Panc1 (cell line): ENCODE measurements at places on chromosomes 3 and 15. TPM values are rescaled to one million over a fixed set of nuclear protein-coding genes. Genes with fewer than 3 reads are reported as not detected.

The LCMT2 gene
- total RNA-seq = 12.1 TPM

DNA sequence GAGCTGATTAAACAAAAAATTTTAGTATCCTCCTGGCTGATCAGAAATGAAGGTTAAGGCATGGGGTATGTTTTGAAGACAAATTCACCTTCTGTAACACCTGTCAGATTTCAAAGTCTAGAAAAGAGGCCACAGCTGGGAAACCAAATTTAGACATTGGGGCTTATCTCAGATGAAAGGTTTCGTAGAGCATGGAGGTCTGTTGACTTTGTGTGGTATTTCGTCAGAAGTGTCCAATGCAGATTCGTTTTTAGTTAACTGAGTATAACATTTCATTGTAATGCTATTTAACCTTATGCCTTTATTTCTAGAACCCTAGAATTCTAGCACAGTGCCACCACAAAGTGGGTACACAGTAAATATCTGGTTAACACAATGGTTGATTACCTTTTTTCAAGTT lies 61.7 kb downstream of the FNDC3B start:
- no peaks in the 10 kb centered on the region for H3K27me3 ChIP-seq
- no peaks in the 10 kb centered on the region for H3K36me3 ChIP-seq
- no peak overlapping the region for H3K4me3 ChIP-seq

- no peaks in the 10 kb centered on the region for H3K4me1 ChIP-seq
- no peak overlapping the region for H3K4me3 ChIP-seq
- H3K27ac ChIP-seq = no peak overlapping the region
- no peak for DNase-seq
- no peaks in the 10 kb centered on the region for H3K36me3 ChIP-seq
Observed at GRCh38 chr3:131036200-131036816, 9.6 kb downstream of the NEK11 start.

- peaks cover 13% of the 10 kb centered on the region; the same call in 1 of the 2 replicates for H3K36me3 ChIP-seq
- no peak overlapping the region for H3K27ac ChIP-seq
Observed at GRCh38 chr3:180932819-180933218, 20.3 kb downstream of the FXR1 start.

DNA sequence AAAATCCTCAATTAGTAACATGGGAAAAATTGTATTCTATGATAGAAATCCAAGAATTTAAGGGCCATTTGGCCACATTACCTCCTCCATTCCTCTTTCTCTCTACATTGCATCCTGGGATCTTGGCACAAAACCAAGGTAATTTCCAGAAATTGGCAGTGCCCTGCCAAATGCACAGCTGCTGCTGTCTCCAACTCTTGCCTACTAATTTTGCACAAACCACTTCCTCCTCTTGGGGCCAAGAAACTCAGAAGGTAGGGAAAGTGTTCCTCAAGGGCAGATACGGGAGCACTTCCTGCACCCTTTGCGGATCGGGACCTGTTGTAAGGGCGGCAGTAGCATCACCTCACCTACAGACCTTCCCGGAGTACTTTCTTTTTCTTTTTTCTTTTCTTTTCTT lies 57.8 kb downstream of the MAP3K13 start:
- no peaks in the 10 kb centered on the region for H3K36me3 ChIP-seq
- no peak overlapping the region for H3K4me3 ChIP-seq
- H3K27ac ChIP-seq = no peak overlapping the region
- H3K27me3 ChIP-seq = no peaks in the 10 kb centered on the region
- DNase-seq = no peak

The C3orf85 gene
- total RNA-seq = not detected

- DNase-seq = no peak
- no peaks in the 10 kb centered on the region for H3K27me3 ChIP-seq
- H3K4me1 ChIP-seq = 0 out of 2 replicates have a peak, but pooled peaks cover 4% of the 10 kb centered on the region
- H3K36me3 ChIP-seq = no peaks in the 10 kb centered on the region
Observed at GRCh38 chr3:188220097-188220788, 66.3 kb downstream of the LPP start.

DNA sequence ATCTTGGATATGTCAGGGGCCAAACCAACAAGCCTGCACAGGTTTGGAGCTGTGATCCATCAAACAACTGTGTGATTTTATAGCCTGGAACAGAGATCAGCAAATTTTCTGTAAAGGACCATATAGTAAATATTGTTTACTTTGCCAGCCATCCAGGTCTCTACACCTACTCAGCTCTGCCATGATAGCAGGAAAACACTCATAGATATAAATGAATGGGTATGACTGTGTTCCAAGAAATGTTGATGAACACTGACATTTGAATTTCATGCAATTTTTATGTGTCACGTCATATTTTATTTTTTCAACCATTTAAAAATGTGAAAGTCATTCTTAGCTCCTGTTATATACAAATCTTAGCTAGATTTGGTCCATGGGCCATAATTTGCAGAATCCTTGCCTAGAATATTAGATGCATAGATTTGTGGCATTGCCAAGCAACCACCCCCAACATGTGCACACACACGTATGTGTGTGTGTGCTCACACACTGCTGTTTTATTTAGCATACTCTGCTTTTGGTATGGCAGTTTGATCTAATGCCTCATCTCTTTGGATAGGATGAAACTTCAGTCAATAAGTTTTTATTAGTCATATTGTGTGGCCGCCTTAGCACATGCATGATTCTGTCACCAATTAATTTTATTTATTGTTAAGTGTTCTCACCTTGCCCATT lies 6.4 kb downstream of the ATXN7 start:
- H3K36me3 ChIP-seq = no peaks in the 10 kb centered on the region
- no peaks in the 10 kb centered on the region for H3K27me3 ChIP-seq
- no peak overlapping the region for H3K4me3 ChIP-seq
- H3K27ac ChIP-seq = no peak overlapping the region

DNA sequence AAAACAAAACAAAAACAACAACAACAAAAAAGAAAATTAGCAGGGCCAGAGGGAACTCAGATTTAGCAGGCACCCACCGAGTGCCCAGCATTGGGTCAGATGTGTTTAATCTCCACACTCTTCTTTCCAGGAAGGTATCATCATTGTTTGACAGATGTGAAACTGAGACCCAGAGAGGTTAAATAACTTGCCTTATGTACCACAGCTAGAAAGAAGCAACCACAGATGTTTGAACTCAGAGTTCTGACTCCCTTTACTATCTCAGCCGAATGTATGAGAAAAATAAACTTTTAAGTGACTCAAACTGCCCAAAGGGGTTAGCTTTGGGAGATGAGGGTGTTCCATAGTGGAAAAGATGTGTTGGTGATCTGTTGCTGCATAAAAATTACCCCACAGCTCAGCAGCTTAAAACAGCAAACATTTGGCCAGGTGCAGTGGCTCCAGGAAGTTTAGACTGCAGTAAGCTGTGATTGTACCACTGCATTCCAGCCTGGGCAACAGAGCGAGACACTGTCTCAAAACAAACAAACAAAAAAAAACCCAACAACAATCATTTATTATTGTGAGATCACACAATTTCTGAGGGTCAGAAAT lies 4.5 kb upstream of the RPP25 start:
- H3K27ac ChIP-seq = peak overlapping the region; percentile 2; the same call in 1 of the 2 replicates
- no peaks in the 10 kb centered on the region for H3K36me3 ChIP-seq
- peaks cover 28% of the 10 kb centered on the region for H3K4me1 ChIP-seq
- DNase-seq = no peak

- no peak for DNase-seq
- no peaks in the 10 kb centered on the region for H3K4me1 ChIP-seq
- H3K27ac ChIP-seq = no peak overlapping the region
- H3K4me3 ChIP-seq = no peak overlapping the region
Observed at GRCh38 chr3:52494445-52494844, 693 bp upstream of the STAB1 start.

The TMEM45A gene
- 8.6 TPM for total RNA-seq

GRCh38 chr15:24772686-24773373 lies 97.3 kb downstream of the NPAP1 start:
- H3K36me3 ChIP-seq = no peaks in the 10 kb centered on the region
- no peaks in the 10 kb centered on the region for H3K27me3 ChIP-seq
- no peak for DNase-seq
- H3K27ac ChIP-seq = no peak overlapping the region

The PCOLCE2 gene
- 14.6 TPM for total RNA-seq

- H3K36me3 ChIP-seq = no peaks in the 10 kb centered on the region
- no peak overlapping the region for H3K4me3 ChIP-seq
- no peak overlapping the region for H3K27ac ChIP-seq
- peaks cover 7% of the 10 kb centered on the region for H3K4me1 ChIP-seq
- H3K27me3 ChIP-seq = no peaks in the 10 kb centered on the region
Observed at GRCh38 chr3:194187233-194187944, 51.4 kb downstream of the HES1 start.

DNA sequence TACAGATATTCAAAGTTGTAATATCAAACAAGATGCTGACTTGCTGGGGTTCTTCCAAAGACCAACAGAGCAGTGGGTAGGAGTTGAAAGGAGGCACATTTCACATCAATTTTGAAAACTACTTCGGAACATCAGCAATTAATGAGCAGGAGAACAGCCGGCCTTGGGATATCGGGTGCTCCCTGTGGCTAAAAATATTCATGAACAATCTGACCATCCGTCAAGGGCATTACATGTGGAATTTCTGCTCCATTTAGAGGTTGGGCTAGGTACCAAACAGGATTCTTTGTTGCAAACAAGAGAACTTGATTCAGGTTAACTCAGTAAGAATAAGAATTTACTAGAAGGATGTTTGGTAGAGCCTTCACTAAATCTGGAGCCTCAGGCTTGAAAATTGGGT lies 223.9 kb downstream of the RYR3 start:
- H3K27ac ChIP-seq = no peak overlapping the region
- no peak for DNase-seq
- no peaks in the 10 kb centered on the region for H3K4me1 ChIP-seq
- no peak overlapping the region for H3K4me3 ChIP-seq

DNA sequence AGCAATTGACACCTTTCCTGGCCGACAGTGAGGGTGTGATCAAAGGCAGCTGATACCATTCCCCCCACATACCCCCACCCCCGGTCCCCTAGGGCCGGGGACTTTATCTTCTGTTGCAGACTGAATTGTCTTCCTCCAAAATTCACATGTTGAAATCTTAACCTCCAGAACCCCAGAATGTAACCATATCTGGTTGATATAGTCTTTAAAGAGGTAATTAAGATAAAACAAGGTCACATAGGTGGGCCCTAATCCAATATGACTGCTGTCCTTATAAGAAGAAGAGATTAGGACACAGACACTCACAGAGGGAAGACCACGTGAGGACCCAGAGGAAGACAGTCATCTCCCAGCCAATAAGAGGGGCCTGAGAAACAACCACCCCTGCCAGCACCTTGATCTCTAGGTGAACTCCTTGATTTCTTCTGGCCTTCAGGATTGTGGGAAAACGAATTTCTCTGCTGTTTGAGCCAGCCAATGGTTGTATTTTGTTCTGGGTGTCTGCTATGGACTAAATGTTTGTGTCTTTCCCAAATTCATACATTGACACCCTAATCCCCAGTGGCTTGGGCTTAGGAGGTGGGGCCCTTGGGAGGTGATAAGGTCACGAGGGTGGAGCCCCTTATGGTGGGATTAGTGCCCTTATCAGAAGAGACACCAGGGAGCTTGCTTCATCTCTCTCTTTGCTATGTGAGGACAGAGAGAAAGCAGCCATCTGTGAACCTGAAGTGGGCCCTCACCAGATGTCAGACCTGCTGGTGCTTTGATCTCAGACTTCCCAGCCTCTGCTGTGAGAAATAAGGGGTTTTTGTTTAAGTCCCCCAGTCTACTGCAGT lies 144.0 kb downstream of the CHSY1 start:
- DNase-seq = no peak
- H3K4me1 ChIP-seq = peaks cover 9% of the 10 kb centered on the region
- no peak overlapping the region for H3K4me3 ChIP-seq
- H3K27ac ChIP-seq = no peak overlapping the region
- H3K27me3 ChIP-seq = no peaks in the 10 kb centered on the region

The FAM43A gene
- total RNA-seq = 51.4 TPM

GRCh38 chr3:195003893-195004289 lies 267.1 kb downstream of the XXYLT1 start:
- H3K4me1 ChIP-seq = peaks cover 14% of the 10 kb centered on the region
- no peak overlapping the region for H3K4me3 ChIP-seq
- H3K27ac ChIP-seq = peak overlapping the region; percentile 81; the same call in 1 of the 2 replicates
- H3K36me3 ChIP-seq = no peaks in the 10 kb centered on the region

The BNIP2 gene
- 70.7 TPM for total RNA-seq

The PLXNA1 gene
- total RNA-seq = 80.6 TPM

DNA sequence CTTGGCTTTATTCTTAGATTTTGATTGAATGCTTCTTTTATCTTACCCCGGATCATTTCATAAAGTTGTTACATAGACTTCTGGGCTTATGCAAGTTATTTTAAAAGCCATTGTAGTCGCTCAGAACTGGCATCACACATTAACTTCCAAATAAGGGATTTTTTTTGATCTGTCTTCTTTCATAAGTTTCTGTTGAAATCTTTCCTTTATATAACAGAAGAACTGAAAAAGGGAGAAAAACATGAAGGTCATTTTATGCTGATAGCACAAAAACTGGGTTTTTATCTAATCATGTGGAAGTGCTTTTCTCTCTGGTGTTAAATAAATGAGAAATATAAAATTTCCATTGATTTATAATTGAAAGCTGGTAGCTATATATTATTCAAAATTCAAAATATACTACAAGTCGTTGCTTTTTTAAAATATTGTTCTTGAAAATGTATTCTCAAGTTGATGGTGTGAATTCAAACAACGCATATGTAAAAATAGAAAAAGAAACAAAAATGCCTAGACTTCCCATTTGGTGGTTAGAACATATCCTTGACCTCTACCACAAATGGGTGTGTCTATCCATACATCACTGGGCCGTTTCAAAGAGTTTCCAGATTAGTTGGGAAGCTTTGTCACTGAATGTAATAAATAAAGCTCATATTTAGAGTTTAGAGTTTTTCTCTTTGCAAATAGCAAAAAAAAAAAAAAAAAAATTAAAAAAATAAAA lies 258.3 kb upstream of the ZPLD1 start:
- no peaks in the 10 kb centered on the region for H3K27me3 ChIP-seq
- H3K4me1 ChIP-seq = 0 out of 2 replicates have a peak, but pooled peaks cover 2% of the 10 kb centered on the region
- no peaks in the 10 kb centered on the region for H3K36me3 ChIP-seq
- DNase-seq = no peak
- no peak overlapping the region for H3K4me3 ChIP-seq

DNA sequence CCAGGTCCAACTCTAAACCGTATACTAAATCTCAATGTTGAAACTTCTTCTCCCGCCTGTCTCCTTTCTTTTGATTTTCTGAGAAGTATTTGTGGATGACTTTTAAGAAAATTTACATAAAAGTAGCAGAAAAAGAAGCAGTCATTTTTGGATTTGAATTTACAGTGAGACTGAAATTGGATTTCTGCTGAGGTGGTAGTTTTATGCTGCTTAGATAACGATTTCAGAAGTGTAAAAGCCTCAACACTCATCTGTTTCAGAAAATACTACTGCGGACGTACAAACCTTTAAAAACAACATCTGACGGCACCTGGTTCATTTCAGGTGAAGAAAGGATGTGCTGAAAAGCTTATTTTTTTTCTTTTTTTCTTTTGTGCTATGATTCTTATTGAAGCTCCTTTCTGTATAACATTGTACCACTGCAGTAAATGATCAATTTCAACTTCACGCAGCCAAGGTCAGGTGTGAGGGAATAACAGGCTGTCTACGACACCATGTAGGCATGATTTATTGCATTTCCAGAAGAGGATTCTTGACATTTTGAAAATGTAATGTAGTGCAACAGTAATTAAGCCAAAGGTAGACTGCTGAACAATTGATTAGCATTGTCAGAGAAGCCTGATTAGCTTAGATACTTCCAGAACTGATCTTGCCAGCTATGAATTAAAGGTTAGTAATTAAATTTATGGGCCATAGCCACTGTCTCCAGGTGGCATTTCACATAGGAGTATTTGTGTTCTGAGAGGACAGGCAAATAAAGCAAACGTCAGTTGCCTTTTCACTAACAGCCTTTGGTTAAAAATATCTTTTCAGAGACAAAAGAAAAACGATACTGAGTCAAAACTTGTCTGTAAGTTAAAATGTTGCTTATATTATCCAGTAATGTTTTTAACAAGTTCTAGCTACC lies 134.6 kb upstream of the KBTBD8 start:
- no peaks in the 10 kb centered on the region for H3K27me3 ChIP-seq
- H3K4me3 ChIP-seq = no peak overlapping the region
- H3K4me1 ChIP-seq = no peaks in the 10 kb centered on the region
- no peak for DNase-seq

The SAMD7 gene
- total RNA-seq = not detected

The COL6A5 gene
- not detected for total RNA-seq
